ENCODE measurements at places on chromosomes 2 and 18.

DNA sequence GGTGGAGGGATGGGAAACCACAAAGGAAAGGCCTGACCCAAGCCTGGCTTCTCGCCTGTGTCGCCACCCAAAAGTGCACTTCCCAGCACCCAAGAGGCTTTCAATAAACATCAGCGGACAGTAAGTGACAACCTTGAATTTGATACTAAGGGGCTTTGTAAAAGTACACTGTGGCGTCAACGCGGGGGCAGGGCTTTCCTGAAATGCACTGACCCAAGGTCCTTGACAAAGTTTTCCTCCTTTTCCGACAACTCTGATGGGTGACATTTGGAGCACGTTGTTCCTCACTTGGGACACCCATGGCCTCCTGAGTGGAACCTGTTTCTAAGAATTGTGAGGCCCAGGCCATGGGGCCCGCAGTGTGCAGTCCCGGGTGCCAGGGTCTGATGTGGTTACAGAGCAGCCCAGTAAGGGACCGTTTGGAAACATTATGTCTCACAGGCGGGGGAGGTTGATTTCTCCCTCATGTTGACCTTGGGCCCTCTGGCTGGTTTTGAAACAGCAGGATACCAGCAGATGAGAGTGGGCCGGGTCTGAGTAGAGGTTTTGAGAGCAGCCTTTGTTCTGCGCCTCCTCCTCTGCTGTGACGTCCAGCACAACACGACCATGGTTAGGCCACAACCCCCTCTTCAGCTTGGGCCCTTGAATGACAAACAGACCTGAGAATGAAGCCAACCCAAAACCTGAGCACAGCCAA lies 2.8 kb upstream of the ZBTB14 start:
- DNase-seq: peak; percentile 44

DNA sequence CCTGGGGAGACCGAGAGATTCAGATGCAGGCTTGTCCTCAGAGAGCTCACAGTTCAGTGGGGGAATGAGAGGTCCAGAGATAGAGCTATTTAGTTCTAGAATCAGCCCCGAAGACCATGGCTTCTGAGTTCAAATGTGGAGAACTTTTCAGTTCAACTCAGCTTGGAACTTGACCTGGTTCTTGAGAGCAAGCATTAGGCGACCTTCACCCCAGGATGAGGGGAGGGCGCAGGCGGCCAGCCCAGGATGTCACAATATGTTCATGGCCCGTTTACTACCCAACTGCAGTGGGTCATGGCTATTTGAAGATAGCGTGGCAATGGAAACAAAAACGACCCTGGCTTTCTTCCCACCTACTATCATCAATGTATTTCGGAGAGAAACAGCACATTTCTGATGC lies 33.8 kb downstream of the DCDC2C start:
- no peak for DNase-seq

- DNase-seq: no peak
Observed at GRCh38 chr18:49850636-49851035, 37.3 kb upstream of the ACAA2 start.

DNA sequence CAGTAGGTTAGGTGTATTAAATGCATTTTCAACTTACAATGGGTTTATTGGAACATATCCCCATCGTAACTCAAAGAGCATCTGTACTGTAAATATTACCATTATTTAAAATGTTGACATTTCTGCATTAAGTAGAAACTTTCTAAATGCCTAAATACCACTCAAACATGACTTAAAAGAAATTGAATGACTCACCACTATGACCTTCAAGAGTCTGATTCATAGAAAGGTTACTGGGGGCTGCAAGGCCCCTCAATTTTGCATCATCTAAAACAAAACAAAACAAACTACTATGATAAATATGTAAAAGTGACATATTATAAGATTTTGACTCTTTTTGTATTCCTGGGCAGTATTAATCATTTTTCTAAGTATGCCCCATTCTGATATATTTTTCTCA lies 7.6 kb downstream of the WDR35 start:
- DNase-seq: no peak

GRCh38 chr2:46909771-46910419 lies 5.7 kb downstream of the MCFD2 start:
- DNase-seq: no peak

GRCh38 chr2:45273412-45274249 lies 264.4 kb upstream of the SIX2 start:
- peak; percentile 37 for DNase-seq

DNA sequence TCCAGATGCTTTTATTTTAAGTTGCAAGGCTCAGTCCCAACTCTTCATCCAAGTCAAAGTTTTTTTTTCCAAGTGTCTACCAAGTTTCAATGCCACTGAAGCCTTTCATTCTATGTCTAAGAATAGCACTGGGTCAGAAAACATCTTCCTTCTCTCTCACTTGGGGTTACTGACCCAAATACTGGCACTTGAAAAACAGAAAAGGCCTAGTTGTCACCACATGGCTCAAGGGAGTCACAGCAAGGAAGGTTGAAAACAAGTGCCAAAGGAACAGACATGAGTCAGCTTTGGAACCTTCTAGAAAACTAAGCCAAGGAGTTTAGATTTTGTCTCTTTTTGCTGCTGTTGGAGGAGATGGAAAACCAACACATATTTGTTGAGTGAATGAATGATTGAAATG lies 146.5 kb downstream of the COPS8 start:
- no peak for DNase-seq

DNA sequence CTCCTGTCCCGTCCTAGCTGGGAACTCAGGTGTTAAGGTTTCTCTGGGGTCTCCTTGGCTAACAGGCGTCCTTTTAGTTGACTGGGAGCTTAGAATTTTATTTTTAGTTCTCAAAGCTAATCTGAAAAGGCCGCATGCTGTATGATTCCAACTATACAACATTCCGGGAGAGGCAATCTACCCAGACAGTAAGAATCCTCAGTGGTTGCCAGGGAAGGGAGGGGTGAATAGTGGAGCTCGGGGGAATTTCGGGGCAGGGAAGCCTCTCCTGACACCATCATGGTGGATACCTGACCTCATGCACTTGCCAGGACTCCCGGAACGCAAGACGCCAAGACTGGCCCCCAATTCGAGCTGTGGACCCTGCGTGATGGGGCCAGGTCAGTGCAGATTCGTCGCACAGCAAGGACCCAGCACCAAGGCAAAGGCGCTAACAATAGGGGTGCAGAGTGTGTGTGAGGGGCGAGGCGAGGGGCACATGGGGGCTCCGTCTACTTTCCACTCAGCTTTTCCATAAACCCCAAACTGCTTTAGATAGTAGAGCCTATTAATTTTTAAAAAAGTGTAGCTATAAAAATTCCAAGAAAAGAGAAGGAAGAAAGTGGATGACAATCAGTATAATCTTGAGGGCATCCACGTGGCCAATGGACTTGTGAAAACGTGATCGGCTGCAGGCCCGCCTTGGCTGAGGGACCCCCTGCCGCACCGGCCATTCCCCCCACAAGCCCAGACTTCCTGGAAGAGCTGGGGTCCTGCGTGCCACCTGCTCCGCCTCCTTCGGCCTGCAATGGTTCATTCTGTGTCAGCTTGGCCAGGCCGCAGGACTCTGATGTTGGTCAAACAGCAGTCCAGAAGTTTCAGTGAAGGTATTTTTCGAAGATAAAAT lies 17.3 kb downstream of the PDCD1 start:
- DNase-seq: no peak

- DNase-seq: no peak
Observed at GRCh38 chr18:21099442-21099841, 12.2 kb downstream of the ROCK1 start.

DNA sequence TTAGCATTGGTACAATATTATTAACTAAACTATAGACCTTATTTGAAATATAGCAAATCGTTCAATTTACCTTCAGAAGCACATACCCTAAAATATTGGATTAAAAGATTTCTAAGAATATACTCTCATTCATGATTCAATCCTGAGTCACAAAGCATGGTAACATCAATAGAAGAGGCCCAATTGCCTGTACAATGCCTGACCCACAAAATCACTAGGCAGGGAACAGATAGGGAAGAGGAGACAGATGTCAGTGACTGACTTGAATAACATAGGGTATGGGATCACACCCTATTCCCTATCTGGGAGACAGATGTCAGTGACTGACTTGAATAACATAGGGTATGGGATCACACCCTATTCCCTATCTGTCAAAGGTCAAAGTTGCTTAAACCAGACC lies 611.6 kb upstream of the VRK2 start:
- DNase-seq: no peak

- no peak for DNase-seq
Observed at GRCh38 chr18:23324861-23325260, 128.2 kb upstream of the RIOK3 start.

DNA sequence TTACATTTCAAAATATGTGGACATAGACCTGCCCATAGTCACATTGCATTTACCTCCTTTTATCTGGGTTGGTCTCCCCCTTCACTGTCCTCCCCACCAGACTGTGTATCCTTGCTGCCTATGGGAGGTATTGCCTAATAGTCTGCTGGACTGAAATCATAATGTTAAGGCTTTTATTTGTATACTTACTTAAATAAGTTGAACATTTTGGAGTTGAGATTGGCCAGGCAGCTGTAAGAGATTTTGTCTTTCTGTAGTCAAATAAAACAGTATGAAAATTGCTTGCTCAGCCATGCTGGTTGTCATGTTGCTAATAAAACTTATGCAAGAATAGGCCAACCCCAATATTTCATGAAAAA lies 280.9 kb downstream of the PTPRM start:
- DNase-seq: no peak

DNA sequence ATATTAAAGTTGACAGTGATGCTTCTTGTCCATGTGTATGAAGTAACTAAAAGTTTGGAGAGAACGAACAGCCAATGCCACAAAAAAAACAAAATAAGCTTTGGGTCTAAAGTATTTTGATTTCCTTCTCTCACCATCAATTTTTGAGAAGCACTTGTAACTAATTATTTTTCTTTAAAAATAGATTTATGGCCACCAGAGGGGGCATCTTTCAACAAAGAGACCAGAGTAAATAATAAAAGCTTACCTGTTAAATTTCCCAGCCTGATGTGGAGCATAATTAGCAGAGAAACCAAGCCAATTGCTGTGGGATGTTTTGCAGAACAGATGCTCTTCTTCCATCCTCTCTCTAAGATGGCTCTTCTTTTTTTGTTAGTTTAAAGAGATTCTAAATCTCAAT lies 29.0 kb downstream of the LINC00305 start:
- DNase-seq: no peak

- DNase-seq: no peak
Observed at GRCh38 chr2:64819774-64820688, 166.3 kb upstream of the SERTAD2 start.

DNA sequence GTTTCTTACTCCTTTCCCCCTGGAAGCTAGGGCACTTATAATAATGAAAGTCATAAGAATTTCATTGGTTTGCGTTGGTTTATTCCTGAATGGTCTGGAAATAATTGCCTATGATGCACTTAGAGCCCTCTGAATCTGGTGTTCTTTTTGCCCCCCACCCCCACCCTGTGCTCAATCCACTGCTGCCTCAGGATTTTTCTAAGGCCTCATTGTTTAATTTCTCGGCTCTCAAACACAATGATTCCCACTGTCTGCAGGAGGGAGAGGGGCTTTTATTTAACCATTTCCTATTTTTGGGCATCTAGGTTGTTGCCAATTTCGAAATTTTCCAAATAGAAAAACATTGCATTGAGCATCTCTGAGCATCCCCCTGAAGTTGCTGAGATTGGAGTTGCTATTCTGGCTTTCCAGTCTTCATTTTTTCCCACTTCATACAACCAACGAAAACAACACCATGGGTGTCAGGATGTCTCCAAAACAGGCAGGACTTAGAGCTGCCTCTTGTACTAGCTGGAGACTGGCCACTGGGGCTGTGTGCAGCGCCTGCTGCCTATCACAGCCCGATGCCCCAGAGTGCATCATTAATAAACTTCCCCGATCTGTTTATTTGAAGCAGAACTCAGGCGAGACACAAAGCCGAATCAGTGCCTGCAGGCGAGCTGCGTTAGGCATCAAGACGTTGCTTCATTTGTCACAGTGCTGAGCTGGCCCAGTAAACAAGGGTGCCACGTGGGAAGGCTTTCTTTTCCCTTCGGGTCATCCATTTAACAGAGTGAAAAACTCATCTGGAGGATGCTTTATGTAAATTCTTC lies 1.8 kb upstream of the PCARE start:
- DNase-seq: no peak

DNA sequence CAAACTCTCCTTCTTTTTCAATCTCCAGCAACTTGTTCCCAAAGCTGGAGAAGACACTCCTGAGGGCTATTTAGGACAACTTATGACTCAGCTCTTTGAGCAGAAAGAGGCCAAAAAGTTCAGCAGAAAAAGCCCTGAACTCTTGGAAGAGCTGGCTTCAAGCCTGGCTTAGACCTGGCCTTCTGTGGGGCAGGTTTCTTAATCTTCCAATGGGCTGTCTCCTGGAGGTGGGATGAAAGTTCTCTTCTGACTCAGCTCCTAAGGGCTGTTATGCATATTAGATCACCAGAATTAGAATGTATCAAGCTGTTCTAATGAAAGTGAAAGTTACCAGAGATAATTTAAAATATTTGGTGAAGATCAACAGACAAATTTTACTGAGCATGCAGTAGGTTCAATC lies 129.4 kb downstream of the RAD51AP2 start:
- no peak for DNase-seq

DNA sequence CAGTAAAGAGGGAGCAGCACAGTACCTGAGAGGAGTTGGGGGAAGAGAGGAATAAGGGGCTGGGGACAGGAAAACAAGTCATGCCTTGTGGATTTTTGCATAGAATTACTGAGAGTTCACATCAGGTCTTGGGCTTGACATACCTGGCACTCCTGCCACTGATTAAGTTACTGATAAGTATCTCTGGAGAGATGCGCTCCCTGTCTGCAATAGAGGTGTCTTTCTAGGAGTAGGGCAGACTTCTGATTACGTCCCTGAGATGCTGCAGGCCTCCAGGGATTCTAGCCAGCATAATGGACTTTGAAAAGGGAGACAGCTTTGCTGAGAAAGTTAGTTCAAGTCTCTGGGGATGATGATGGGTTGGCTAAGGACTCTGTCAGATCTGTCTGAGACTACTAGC lies 69.4 kb downstream of the CHRNA1 start:
- no peak for DNase-seq

- DNase-seq: no peak
Observed at GRCh38 chr2:18626958-18627650, 37.7 kb upstream of the NT5C1B start.

- no peak for DNase-seq
Observed at GRCh38 chr2:214536625-214537024, 125.8 kb downstream of the VWC2L start.

DNA sequence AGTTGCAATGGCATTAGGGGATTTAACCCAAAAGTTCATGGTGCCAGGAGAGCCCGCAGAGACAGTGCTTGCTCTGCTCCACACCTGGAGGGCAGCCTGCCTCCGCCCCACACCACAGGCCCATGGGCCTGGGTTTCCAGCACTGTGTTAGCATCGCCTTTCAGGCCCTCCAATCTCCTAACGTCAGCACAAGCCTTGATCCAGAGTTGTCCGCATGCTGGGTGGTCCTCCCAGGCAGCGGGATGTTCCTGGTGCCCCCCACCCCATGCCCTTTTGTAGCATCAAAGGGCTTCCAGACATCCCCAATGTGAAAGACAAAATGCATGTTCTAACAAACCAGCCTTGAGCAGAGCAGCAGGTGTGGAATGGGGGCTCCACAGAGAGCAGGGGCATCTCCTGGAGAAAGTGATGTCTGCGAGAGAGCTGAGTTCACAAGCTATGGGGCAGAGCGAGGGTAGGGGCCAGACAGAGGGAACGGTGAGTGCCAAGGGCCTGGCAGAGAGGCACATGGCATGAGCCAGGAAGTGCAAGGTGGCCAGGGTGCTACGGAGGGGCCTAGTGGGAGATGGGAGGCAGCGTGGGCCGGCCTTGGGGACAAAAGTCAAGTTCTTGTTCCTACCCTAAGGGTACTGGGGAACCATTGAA lies 119.2 kb downstream of the CYP26B1 start:
- DNase-seq: no peak

- DNase-seq: no peak
Observed at GRCh38 chr2:174224665-174225288, 23.6 kb downstream of the OLA1 start.
